ENCODE measurements at places on chromosomes 6 and 20.
A peak's percentile ranks its signal among the peaks of the same experiment; 100 is the strongest.

DNA sequence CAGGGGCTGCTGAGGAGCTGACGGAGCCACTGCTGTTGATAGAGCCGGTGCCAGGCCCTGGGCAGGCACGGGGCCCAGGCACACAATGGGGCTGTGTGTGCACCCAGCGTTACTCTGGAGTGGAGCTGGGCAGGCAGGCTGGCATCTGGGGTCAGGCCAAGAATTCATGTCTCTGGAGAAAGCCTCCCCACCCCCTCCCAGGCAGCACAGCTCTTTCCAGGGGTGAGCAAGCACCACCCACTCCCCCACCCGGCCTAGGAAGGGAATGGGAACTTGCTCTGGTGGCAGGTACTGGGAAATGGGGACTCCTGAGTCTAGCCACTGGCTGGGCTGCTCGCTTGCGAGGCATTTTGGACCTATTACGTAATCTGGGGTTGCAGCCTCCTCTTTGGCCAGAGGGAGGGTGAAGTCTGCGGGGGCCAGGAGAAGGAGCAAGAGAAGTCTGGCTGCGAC is 22.7 kb downstream of the TFEB start:
- no peak for DNase-seq

- DNase-seq: no peak
Observed at GRCh38 chr6:39524007-39524406, 201.2 kb downstream of the KIF6 start.

- no peak for DNase-seq
Observed at GRCh38 chr20:47638851-47639250, 137.2 kb downstream of the NCOA3 start.

DNA sequence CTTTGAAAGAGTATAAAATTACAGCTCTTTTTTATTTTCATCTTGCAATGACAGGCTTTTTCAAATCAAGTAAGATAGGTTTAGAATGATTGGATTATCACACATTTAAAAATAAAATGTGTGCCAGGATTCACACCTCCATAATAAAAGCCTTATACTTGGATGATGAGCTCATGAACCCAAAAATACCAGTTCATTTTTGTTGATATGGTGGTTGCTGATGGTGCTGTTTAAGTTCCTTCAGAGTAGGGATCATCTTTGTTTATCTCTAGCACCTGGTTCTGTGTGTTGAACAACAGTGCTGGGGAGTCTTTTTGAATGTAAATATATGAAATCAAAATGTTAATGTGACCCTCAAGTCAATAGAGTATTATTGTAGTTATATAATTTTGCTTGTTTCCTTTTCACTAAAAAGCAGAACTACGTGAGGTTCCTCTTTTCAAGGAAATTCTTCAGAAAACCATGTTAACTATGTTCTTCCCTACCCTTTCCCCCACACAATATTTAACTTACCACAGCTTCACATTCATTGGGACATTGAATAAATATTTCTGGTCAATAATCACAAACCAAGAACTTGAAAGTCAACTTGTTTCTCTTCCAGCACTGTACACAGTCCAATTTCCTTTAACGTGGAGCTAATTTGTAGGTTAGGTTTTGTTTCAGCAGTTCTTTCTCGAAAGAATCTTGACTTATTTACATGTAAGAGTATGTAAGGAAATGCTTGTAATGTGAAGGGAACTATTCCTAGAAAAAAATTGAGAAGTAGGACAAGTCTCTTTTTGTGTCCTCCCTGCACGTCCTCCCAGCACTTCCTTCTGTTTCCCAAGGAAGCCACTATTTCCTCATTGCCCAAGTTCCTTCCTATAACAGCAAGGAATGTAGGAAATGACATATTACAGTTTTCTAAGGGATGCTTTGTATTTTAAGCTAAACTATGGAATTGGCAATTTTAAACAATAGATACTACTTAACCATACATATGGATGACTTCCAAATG is 945.9 kb upstream of the CITED2 start:
- DNase-seq: no peak

DNA sequence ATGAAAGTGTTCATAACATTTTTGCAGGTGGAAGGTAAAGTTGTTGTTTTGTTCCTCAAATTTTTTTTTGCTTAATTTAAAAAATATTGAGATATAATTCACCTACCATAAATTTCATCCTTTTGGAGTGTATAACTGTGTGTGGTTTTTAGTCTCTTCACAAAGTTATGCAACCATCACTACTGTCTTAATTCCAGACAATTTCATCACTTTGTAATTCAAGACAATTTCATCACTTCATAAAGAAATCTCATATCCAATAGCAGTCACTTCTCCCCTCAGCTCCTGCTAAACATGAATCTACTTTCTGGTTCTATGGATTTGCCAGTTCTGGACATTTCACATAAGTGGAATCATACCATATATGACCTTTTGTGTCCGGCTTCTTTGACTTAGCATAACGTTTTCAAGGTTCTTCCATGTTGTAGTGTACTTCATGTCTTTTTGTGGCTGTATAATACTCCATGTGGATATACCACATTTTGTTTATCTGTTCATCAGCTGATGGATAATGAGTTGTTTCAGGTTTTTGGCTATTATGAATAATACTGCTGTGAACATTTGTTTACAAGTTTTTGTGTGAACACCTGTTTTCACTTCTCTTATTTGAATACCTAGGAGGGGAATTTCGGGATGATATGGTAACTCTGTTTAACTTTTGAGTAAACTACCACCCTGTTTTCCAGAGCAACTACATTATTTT is 18.8 kb downstream of the ZFAND3 start:
- DNase-seq: no peak

- DNase-seq: peak; percentile 67
Observed at GRCh38 chr6:31493875-31494694, 3.9 kb upstream of the MICB start.

- no peak for DNase-seq
Observed at GRCh38 chr20:33391722-33392415, 9.4 kb downstream of the CDK5RAP1 start.

DNA sequence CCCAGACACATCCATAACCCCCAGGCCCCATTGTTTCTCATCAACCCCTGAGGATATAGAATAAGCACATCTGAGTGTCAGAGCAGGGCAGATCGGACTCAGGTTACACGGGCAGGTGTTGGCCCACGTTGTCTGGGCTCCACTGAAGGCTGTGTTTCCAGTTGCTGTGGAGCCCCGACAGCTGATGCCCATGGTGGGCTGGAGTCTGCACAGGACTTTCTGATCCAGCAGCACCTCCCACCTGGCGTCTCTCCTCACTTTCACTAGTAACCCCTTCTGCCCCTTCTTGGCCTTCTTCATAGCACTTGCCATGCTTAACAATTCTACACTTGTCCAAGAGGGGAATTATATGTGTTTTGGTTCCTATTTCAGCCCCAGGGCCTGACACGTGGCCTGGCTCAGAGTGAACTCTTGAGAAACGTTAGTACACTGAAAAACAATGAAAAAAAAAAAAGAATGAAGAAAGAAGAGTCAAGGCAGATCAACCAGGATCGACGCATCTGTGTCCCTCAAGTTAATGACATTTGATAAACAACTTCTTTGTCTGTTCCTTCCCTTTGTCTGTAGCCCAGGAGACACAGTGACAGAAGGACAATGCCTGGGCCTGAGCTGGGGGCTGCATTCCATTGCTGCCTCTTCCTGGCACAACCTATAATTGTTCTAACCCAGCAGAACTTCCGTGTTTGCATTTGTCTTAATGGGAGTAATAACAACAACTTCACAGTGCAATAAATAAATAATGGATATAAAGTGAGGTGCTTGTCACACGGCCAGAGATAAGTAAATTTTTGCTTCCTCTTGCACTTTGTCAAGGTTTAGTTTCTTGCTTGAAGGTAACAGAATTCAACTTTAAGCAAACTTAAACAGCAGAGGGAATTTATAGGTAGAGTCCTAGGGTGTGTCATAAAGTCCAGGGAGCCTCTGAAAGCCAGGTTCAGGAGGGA is 224.2 kb upstream of the SSTR4 start:
- DNase-seq: no peak

DNA sequence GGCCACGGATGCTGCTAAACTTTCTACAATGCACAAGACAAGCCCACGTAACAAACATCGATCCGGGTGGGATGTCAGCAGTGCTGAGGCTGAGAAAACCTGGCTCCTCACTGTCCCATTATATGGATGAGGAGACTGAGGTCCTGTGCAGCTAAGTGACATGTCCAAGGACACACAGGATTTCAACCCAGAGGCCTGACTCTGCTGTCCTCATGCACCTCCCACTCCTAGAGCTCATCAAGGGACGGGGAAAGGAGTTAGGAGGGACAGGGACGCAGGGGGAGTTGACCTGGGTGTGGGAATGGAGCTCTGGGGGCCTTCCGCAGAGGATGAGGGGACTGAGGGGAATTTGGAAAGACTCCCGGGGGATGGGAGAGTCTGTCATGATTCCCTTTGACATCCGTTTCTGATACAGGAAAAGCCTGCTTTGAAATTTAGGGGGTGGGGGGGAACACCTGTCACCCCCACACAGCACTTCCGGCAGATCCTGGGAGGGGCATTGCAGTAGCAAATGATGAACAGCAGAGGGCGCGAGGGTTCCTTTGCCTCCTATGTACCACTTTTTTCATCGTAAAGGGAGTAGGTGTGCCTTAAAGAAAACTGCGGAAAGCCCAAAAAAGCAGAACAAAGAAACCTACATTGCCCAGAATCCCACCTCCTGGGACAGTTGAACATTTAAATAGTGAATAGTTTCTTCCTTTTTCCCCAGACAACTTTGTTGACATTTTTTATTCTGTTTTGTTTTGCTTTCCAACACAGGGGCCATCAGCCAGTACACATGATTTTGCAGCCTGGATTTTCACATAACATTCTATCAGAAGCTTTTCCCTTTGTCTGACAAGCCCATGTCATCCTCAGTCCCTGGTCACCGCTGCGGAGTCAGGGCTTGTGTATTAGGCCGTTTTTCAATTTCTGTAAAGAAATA is 48.6 kb downstream of the SLC2A10 start:
- DNase-seq: peak; percentile 26

DNA sequence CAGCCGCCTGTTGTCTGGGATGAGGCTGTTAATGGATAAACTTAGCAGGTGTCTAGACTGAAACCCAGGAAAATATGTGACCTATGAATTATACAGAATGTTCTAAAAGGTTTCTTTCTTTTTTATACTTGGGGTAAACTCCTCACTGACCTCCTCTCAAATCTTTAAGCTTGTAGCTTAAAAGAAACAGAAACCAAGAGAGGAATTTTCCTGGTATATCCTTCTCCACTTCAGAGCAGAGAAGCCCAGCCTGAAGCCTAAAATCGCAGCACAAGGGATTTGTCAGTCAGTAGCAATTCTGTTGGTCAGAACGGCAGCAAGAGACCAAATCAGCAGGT is 99.4 kb upstream of the RIPOR2 start:
- DNase-seq: no peak

DNA sequence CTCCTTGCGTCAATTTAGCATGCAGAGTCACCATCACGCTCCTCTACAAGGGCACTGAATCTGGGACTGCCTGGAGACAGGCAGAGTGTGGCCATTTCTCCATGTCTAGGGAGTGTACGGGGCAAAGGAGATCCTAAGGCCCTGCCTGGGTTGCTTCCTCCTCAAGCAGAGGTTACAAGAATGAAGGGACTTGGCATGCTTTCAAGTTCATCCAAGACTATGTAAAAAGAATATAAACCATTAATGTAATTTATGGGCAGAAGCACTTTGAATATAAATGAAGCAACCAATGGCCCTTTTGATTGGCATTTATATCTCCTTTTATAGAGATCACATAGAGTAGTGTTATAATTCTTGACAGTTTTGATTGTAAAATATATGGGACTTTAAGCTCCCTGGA is 137.5 kb downstream of the BTBD3 start:
- DNase-seq: no peak

DNA sequence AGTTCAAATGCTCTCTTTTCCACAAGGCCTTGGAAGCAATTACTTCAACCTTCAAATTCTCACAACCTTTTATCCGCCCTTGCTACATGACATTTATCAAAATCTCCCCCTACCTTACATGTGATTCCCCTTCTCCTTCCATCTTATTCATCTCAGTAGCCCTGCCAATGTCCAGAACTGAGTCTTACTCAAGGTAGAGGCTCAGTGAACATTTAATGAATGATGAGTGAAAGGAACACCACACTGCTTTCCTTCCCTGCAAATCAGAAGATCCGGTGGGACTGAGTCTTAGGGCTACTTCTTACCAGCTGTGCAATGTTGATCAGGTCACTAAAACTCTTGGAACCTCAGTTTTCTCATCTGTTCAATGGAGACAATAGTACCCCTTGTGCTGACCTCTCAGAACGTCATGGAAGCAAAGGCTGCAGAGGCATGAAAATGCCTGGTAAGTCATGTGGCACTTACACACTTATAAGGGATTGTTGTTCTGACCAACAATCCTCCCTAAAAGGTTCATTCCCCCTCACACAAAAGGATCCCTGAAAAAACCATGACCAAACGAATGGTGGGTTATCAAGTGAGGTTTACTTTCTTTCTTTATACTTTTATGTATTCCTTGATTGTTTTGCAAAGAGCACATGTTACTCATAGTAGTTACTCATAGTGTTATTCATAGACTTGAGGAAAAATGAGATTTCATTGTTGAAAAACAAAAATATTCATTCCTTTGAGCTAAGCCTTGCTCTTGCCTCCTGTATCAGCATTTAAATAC is 6.5 kb downstream of the MDGA1 start:
- no peak for DNase-seq

GRCh38 chr6:35969646-35970045 is 48.7 kb upstream of the SRPK1 start:
- no peak for DNase-seq

DNA sequence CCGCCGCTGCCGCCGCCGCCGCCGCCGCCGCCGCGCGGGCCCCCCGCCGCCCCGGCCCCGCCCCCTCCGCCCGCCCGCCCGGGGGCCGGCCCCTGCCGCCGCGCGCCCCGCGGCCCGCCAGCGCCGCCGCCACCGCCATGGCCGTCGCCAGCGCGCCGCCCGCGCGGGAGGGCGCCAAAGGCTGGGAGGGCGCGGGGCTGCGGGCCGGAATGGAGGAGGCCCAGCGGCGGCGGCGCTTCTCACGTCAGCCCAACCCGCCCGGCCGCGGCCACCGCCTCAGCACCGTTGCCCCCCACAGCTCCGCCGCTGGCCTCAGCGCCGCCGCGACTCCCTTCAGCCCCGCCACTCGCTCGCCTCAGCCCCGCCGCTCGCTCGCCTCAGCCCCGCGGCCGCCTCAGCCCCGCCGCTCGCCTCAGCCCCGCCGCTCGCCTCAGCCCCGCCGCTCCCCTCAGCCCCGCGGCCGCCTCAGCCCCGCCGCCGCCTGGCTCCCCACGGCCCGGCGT is 258 bp downstream of the PHF10 start:
- peak; percentile 37 for DNase-seq

- no peak for DNase-seq
Observed at GRCh38 chr20:50348096-50348495, 157.5 kb downstream of the CEBPB start.

DNA sequence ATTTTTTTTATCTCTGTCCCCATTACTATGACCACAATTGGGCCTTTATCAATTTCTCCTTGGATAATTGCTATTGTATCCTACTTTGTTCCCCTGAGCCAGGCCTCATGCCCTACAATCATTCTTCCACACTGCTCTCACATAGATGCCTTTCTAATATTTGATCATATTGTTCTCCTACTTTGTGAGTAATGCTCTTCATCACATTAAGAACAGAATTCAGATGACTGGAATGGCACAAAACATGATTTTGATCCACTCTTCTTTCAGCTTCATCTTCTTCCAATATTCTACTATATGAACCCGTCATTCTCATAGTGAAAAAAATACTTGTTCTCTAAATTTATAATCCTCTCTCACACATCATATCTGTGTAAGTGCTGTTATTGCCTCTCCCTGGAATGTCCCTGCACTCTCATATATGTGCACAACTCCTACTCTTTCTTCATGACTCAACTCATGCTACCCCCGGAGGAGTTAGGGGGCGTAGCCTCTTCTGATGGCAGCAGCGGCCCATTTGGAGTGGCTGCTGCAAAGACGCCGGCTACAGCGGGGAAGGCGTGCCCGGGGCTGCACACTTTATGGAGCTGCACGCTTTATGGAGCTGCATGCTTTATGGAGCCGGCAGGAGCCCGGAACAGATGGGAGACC is 25.3 kb upstream of the HACE1 start:
- DNase-seq: no peak
